AG20443 (cell line): ENCODE measurements at places on chromosomes 2 and 18.

- DNase-seq = no peak
Observed at GRCh38 chr2:159046966-159047365, 78.5 kb downstream of the TANC1 start.

- peak; percentile 17 for DNase-seq
Observed at GRCh38 chr2:150626934-150627411, 139.5 kb upstream of the RND3 start.

DNA sequence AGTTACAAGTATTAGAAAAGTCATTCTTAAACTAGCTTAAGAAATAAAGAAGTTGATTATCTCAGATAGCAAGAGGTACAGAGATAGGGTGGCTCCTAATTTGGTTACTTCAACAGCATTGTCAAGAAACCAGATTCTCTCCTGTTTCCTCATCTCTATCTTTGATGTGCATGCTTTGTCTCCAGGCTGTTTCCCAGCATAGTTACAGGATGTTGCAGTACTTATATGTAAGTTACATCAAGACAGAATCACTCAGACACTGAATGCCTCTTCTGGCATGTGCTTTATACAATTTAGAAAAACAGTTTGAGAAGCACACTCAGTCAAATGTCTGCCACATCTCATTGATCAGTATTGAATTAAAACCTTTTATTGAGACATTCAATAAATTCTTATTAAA, 189.5 kb upstream of the UBE2E3 start:
- DNase-seq = no peak

DNA sequence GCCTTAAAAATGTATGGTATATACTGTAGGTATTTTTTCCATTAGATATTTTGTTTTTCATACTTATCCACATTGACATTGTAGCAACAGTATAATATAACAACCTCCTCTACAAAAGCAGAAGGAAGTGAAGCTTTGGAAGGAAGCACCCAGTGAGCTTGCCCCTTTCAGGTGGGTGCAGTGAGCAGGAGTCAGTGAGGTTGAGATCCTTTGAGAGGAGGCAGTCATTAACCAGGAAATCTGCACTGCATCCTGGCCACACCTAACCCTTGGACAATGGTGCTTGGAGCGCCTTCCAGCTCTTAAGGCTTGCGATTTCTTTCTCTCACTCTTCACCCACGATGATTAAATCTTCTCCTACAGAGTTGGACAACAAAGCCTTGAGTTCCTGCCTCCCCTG, 13.9 kb downstream of the IL37 start:
- no peak for DNase-seq

- DNase-seq = peak; percentile 64
Observed at GRCh38 chr2:25672494-25673299, 680 bp downstream of the DTNB start.

DNA sequence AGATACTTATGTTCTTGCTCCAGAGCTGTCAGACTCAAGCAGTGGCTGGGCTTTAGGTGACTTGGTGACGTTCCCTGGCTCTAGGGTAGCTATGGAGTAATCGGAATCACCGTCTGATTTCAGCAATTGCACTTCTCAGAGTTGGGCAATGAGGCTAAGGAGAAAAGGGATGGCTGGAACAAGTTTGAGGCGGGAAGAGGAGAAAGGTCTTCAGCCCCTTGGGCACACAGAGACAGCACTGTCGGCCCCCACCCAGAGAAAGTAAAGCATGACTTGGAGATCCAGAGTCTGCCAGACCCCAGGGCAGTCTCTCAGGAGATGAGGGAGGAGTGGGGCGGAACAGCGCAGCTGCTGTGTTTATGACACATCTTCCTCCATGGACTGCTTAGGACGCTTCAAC, 114.5 kb downstream of the KLHL29 start:
- DNase-seq = no peak

DNA sequence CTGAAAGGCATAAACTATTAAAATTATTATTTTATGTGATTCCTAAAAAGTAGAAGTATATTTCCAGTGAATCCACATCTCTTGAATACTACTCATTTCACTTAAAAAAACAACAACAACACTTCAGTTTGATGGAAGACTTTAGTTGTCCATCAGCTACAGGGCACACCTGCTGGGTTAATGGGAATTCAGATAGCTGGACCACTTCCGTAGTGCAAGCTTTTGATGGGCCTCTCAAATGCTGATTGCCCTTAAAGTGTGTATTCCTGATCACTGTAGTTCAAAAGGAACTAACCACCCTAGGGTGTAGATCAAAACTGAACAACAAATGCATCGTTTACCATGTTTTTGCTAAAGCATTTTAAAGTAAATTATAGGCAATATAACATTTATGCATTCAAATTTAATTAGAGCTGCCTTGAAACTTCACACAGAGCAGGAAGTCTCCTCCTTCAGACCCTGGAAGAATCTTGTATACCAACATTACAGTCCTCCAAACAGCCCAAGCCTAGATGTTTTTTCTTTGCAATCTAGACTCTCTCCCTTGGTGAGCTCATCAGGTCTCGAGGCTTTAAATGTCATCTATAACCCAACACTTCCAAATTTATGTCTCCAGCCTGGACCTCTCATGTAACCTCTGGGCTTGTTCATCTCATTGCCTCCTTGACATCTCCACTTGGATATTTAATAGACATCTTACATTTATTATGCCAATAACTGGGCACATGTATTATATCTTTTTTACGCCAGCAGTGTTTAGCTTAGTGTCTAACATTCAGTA, 510.1 kb upstream of the SLC39A10 start:
- no peak for DNase-seq

DNA sequence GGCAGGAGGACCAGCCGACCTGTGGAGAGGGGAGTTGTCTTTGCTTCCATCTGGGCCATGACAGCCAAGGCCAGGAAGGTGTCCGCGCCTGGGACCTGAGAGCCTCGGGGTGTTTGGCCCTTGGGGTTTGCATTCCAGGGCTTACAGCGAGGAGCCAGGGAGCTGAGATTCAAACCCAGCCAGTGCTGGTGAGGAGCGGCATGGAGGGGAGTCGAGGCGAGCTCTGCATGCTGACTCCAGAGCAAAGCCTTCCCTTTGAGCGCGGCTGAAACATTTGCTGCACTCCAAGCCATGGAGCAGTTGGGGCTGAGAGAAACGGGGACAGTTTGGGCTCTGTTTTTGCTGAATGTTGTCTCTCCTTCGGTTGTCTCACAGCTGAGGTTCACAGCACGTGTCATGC, 77.4 kb downstream of the TWIST2 start:
- DNase-seq = no peak
